ENCODE measurements at places on chromosomes 5 and 9. TPM values are rescaled to one million over a fixed set of nuclear protein-coding genes. Genes with fewer than 3 reads are reported as not detected.

- DNase-seq, result no peak
Measured at GRCh38 chr5:10719965-10720364, 41.1 kb downstream of the DAP start.

DNA sequence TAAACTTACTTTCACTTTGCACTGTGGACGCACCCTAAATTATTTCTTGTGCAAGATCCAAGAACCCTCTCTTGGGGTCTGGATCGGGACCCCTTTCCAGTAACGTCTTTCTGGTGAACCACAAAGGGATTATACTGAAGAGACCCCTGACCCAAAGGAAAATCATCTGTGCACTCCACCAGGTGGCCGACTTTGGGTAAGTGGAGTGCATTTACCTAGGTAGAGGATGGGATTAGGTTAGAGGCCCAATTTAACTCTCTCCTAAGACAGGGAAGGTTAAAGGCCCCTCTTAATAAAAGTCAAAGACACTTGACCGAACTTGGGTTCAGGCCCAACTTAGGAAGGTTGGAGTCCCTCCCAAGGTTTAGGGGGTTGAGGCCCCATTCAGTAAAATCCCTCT, 8.2 kb upstream of the PAIP1 start:
- DNase-seq, result no peak

DNA sequence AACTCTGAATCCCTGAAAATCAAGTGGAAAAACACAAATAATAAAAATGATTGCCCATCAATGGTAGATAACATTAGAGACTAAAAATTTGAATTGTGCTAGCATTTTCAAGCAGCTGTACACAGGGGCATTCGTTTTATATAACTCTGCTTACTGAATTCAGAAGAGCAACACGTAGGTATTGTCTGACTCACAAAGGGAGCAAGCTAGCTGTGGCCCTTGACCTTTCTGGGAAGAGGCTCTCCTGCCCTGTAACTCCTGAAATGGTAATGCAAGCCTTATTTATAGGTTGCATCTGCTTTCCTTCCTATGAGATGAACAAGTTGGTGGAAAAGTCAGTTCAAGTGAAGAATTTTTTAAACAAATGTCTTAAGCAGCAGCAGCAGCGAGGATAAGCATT, 218.7 kb upstream of the EFNA5 start:
- no peak for DNase-seq

- DNase-seq, result no peak
Measured at GRCh38 chr5:56517011-56517416, 283.9 kb upstream of the ANKRD55 start.

DNA sequence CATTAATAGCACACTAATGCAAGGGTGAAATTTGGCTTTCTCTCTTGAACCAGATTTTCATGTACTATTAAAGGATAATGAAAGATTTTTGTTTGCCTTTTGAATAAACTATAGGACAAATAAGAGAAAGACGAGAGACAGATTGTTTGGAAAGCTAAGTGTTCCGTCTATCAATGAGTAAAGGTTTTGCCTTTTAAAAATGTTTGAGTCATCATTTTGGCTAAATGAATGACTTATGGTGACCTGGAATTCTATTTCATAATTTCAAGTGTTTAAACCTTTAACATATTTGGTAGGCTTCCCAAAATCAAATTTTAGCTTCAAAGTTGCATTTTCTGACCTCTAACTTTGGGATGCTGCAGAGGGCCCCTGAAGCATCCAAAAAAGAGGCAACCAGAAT, 145.2 kb downstream of the SLC25A46 start:
- no peak for DNase-seq

- no peak for DNase-seq
Measured at GRCh38 chr9:98321269-98321668, 65.8 kb upstream of the TBC1D2 start.

- DNase-seq, result no peak
Measured at GRCh38 chr5:16160706-16161105, 18.9 kb downstream of the MARCHF11 start.

PAPPA gene
- total RNA-seq, result 0.69 TPM

KCNT1 gene
- 3.3 TPM for total RNA-seq

Measured in left ventricle myocardium inferior (tissue), 1 donor.